NCI-H2081 treated with DMSO at 0.1 percent for 48 hours (cell line): ENCODE measurements at places on chromosomes 1 and 21.

DNA sequence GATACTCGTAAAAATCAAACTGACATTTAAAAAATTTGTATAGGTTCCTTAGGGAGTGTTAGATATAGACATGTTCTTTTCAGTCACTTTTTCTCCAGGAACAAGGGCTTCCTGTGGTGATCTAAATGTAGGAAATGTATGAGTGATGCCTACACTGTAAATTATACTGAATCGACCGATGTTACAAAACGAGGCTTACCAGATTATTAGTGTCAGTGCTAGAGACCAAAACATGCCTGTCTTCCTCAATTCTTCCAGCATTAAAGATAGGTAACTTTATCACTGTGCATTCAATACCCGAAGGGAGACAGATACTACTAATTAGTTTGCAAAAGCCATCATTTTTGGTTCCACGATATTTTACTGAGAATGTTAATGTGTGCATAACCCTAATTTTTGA lies 86.1 kb downstream of the BRINP3 start:
- no peak for DNase-seq

DNA sequence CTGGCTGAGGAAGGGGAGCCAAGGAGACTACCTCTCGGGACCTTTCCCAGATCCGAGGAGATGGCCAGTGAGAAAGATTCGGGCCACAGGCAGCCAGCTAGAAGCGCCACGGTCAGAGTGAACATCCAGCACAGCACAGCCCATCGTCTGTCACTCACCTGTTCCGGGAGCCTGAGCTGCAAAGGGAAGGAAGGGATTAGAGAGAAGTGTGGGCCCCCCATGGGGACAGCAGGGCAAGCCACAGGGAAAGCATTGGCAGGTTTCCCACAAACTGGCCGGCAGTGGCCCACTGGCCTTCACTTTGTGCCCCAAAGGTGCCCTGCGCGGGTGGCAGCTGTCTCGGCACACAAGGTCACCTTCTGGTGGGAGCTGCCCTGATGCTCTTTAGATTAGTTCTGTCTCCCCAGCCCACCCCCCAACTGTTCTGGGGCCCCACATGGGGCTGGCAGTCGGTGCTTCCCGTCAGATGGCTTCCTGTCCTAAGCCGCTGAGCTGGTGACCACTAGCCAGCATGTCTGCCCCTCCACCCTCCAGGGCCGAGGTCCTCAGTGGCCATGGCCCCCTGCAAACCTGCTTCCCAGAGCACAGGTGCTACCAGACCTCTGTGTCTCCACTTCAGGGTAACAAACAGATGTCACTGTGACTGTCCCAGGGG lies 56.7 kb downstream of the LACTBL1 start:
- no peak for DNase-seq

DNA sequence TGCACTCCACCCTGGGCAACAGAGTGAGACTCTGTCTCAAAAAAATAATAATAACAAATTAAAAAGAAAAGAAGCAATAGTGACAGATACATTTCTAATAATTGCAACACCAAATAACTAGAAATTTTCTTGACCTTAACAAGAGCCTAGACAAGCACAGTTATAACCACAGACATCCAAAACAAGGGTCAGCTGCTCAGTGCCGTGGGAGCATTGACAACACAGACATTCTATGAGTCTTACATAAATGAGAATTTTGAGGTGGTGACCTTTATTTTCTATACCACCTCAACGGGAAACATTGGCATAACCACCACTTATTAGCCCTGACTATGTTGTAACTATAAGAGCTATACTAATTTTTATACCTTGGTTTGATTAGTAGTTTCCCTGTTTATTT lies 156.1 kb downstream of the NR5A2 start:
- no peak for DNase-seq

- no peak for DNase-seq
These were observed 356.3 kb upstream of the B3GALT2 start for GRCh38 chr1:193542690-193543089.

DNA sequence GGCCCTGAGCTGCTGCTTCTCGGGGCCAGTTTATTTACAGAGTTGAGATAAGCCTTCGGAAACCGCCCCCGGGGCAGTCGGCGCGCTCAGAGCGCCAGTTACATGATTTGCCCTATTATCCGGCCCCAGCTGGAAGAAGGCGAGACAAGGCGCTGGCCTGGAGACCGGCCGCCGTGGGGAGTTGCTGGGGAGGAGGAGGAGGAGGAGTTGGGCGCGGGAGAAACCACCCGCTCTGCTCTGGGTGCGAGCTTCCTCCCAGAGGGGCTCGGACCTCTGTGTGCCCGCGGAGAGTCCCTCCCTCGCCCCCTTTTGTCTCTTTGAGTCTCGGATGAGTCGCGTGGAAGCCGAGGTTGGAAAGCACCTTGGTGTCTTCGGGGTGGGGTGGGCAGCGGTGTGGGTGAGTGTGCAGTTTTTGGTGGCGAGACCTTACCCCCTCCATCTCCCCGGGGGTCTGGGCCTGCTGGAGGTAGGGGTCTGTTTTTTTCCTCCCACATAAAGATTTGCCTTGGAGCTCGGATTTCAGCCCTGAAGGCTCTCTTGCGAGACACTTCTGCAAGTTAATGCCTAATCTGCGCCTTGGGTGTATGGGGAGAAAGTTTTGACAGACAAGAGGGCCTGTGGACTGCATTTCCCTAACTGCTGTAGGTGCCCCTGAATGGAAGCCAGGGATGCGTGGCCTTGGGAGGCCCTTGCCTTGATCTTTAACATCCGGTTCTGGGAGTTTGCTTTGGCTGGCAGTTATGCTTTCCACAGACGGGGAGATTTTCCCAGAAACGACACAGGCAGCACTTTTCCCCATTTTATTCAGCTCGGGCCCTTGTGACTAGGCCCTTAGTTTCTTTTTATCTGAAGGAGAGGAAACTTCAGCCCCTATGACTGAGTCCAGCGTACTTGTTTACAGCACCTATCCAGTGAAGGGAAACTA lies 80.0 kb downstream of the NDUFS5 start:
- DNase-seq = no peak

DNA sequence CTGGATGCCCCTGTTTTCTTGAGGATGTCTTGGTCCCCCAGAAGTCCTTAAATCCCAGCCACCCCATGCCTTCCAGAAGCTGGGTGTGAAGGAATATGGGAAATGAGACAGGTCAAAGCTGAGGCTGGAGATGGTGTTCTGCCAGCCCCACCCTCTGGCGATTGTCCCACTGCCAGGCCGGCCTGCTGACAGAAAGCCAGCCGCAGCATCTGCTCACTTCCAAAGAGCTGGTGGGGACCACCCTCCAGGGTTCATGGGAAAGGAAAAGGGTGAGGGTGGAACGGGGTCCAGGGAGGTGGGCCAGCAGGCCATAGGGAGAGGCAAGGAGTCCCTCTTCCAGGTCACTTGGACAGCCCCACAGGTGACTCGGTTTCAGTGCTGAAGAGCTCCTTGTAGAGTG lies 1.9 kb upstream of the LINGO4 start:
- no peak for DNase-seq

GRCh38 chr1:62076286-62076685 lies 118.4 kb upstream of the L1TD1 start:
- no peak for DNase-seq

DNA sequence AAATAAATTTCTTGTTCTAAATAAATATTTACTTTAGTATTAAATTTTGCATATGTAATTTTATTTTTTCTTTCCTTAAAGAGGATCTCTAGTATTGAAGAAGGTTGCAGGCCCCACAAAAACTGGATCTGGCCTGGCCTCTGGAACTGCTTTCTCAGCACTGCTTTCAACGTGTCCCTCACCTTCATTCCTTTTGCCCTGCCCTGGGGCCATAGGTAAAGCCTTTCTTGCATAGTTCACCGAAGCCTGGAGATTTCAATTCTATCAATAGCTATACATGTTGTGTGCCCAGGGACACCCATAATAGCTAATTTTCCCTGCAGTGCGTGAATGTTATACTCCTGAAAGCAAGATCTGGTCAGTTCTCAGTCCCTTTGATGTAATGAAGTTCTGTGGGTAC lies 12.0 kb upstream of the GPR137B start:
- DNase-seq = no peak

DNA sequence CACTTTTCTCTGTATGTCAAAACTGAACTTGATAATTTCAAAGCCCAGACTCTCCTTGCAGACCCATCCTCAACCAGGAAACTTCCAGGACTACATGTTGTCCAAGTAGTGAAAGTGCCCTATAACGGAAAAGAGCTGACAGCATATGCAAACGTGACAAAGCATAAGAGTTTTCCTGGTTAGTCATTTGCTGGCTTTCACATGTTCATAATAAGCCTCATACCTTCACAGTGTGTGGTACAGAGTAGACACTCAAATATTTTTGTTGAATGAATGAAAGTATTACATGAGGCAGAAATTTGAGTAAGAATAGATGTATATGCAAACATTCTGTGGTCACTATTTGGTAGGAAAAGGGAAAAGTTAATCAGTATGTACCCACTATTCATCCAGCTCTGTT lies 473.3 kb downstream of the MRPL39 start:
- DNase-seq = no peak

DNA sequence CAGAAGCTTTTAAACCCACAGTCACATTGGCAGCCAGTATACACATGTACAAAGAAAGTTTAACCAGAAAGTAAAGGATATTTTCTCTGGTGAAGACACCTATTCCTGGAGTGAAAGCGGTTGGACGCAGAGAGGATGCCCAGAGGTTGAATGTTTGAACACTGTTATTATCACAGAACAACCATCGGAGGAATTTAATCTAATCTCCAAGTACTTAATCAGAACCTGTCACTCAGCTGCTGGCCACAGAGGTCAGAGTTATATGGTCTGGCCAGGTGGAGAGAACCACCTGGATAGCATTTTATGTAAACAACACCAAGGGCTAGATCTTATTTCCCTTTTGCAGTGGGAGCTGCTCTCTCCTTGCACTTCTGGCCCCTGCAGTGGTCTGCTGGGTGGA lies 29.4 kb downstream of the SPATA46 start:
- no peak for DNase-seq

DNA sequence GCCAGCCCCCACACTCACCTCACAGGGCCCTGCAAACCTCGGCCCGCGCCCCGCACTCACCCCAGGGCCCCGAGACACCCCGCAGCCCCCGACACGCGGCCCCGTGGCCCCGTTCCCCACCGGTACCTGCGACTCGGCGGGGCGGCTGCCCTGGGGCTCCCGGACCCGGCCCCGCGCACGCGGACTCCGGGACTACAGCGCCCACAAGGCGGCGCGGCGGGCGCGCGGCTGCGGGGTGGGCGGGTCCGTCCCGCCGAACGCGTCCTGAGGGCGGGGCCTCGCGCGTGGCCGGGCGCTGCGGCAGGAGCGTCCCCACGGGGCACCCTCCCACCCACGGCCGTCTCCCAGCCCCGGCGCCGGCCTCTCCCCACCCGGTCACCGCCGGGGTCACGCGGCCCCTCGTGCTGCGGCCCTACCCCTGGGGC lies at the start of gene SLC19A1:
Gene SLC19A1 (minus strand): TSS at position 199 of the 425 bp plus-strand sequence. CDS start 4,481 bp downstream, outside the sequence.
- DNase-seq = no peak

- no peak for DNase-seq
These were observed 1621.3 kb upstream of the B3GALT2 start for GRCh38 chr1:194807530-194808220.

- DNase-seq = no peak
These were observed 93.1 kb downstream of the DMRTB1 start for GRCh38 chr1:53552146-53552861.

GRCh38 chr1:47298025-47298699 lies 15.8 kb downstream of the STIL start:
- DNase-seq = no peak

DNA sequence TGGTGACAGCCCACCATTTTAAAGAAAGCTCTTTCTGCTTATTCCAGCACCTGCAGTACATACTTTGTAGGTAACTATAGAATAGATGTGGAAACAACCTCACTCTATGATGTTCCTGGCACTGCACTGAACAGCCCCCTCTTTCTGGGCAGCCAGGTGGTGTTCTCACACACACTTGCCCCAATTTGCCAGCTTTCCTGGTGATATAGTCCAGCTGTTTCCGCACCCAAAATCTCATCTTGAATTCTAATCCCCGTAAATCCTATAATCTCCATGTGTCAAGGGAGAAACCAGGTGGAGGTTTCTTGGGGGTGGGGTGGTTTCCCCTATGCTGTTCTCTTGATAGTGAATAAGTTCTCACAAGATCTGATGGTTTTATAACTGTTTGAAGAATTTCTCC lies 102.2 kb downstream of the FCRL5 start:
- DNase-seq = no peak

DNA sequence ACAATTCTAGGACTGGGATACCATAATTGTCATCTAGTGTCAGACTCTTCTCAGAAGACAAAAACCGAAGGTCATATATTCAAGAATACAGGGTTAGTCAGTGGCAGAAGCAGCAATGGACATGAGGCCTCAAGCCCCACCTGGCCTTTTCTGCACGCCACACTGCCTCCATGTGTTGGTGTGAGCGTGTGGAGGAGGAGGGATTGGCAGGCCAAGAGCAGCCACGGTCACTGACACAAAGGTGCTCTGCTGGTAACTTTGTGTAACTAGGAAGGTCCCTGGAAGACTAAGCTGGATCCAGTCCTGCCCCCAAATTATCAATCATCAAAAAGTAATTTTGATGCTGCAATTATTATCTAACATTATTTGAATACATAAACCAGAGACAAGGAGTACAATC lies 34.9 kb downstream of the HSF2BP start:
- DNase-seq = no peak

DNA sequence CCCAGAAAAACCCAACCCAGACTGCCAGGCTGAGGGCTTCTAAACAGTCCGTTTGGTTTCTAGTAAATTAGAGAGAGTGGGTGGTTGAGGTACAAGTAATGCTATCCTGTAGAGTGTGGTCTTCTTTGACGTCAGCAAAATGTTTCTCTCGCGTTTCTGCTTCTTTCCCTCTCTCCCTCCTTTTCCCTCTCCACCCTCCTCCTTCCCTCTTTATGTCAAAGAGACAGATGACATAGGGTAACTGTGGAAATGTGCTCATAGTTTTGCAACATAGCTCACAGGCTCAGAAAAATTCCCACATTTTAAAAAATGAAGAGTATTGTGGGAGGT lies 158.3 kb downstream of the TOMM20 start:
- no peak for DNase-seq

- no peak for DNase-seq
These were observed 187.4 kb downstream of the SLC35F3 start for GRCh38 chr1:234091876-234092275.

DNA sequence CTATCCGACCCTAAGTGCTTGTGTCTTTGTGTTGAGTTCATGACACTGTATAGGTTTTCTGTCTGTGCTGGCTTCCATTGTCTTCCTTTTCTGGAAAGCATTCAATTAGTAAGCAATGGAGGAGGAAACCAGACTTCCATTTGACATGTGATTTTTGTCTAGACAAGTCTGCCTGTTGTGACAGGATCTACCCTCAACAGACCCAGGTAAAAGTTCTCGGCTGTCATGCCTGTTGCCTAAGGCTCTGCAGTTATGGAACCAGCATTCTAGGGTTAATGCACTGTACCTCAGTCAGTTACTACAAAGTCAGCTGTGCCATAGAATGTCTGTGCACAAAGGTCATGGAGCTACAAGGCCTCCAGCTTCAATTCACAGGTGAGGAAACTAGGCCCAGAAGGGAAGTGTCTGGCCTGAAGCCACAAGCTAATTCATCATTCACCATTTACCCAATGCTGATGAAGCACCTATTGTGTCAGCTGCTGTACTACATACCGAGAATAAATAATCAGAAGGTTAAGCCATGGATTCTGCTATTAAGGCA lies 72.3 kb downstream of the PLPP3 start:
- DNase-seq = no peak
